ENCODE measurements at places on chromosomes 13 and 19. TPM values are rescaled to one million over a fixed set of nuclear protein-coding genes. Genes with fewer than 3 reads are reported as not detected.
A peak's percentile ranks its signal among the peaks of the same experiment; 100 is the strongest.

Gene SYNGR4
- total RNA-seq: 0.31 TPM

GRCh38 chr19:33220735-33221134, 4.9 kb downstream of the SLC7A10 start:
- H3K4me3 ChIP-seq: no peak overlapping the region
- H3K27ac ChIP-seq: no peak overlapping the region
- H3K36me3 ChIP-seq: no peaks in the 10 kb centered on the region
- H3K27me3 ChIP-seq: peaks cover 9% of the 10 kb centered on the region
- no peaks in the 10 kb centered on the region for H3K4me1 ChIP-seq

GRCh38 chr19:54462655-54463530, 685 bp downstream of the LENG9 start:
- peaks cover 37% of the 10 kb centered on the region for H3K36me3 ChIP-seq
- no peak overlapping the region for H3K27ac ChIP-seq
- peak; percentile 81 for DNase-seq
- H3K27me3 ChIP-seq: no peaks in the 10 kb centered on the region

Gene MAG
- total RNA-seq: not detected

- H3K27me3 ChIP-seq: no peaks in the 10 kb centered on the region
- no peak for DNase-seq
- H3K27ac ChIP-seq: no peak overlapping the region
- no peaks in the 10 kb centered on the region for H3K4me1 ChIP-seq
Measured at GRCh38 chr13:105630431-105630830, 905.0 kb downstream of the EFNB2 start.
